HS-27A (cell line): ENCODE measurements at places on chromosomes 7 and 10.

DNA sequence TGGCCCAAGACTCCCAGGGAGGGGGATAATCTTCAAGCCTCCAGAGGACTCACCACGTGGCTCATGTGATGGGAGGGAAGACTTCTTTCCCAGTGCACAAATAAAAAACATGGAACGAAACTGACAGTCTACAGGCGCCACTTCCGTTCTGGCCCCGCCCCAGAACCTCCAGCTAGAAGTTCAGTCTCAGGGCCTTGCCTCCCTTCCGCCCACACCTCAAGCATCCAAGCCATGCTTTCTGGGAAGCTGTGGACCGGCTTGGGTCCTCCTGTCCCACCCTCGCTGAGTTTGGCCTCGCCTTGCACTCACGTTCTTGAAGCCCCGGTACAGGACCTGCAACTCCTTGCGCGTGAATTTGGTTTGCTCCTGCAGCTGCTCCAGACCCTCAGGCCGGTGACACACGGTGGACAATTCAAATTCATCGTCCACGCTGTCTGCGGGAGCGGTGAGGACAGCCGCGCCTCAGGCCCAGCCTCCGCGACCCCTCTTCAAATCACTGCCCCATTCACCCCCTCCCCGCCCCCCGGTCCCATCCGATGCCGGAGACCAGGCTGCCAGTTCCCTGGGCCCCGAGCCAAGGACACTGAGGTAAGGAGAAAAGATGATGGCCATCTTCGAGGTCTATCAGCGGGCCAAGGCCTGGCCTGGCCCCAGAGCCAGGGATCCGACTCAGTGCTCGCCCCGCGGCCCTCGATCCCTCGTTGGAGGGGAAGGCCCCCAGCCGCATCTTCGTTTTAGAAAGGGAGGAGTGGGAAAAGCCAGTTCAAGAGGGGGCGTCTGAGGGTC, 10.7 kb upstream of the OGA start:
- DNase-seq = no peak

- DNase-seq = no peak
These were observed 340.8 kb downstream of the SUGCT start for GRCh38 chr7:40475681-40475982.

DNA sequence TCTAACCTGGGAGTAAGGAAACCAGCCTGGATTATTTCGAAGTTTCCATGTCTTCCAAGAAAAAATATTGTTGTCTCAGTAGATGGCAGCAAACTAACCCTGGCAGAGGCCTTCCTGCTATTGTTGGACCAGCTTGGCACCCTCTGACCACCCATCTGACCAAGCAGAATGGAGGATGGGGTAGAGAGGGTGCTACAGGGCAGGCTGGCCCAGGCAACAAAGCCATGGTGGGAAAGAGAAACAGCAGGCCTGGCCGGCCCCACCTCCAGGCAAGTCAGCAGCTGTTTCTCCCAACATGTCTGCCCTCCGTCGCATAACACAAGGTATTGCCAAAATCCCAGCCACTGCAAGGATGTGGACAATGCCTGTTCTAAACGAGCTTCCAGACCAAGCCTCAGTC, 95.0 kb downstream of the FAM53B start:
- no peak for DNase-seq

DNA sequence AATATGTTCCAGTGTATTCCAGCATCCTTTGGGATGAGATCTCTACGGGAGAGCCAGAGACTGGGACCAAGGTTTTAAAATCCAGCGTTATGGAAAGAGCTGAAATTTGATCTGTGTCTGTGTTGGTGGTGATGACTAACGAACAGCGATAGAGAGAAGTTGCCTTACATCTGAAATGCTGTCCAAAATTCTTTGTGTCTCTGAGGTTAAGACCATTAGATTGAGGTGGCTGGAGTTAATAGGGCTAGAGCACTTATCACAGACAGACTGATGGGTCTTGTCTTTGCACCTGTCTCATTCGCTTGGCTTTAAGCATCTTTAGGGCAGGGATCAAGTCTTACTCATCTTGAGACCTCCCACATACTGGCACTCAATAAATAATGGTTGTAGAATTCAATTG, 41.0 kb upstream of the RAPGEF5 start:
- peak; percentile 11 for DNase-seq

DNA sequence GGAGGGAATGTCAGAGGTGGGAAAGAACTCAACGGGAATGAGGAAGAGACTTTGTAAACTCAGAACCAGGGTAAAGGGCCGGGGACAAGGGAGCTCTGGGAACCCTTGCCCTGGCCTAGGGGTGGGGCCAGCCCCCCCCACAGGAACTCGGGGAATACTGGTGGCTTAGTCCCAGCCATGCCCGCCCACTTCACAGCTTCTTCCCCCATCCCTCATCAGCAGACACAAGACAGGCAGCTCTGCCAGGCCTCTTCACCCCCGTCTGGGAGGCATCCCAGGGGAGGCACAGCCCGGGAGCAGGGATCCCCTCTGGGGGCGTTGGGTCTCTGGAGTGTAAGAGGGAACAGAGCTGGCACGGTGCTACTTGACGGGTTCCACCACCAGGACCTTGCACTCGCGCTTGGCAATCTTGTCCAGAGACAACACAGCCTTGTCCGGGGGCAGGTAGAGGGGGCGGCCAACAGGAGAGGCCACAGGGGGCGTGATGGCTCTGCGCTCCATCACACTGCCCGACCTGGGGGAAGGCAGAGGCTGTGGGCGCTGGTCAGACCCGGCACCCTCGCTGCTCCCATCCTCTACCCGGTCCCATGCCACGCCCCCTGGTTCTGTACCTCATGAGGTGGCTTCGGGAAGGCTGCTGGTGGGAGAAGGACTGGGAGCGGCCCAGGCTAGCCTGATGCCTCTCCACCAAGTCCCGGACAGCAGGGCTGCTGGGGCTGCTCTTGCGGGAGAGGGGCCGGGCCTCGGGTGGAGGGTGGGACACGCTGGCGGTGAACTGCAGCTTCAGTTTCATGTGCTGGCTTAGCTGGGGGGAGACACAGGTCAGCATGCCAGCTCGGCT, 3.7 kb downstream of the TRAPPC14 start:
- no peak for DNase-seq

- DNase-seq = no peak
These were observed 83.0 kb downstream of the SGMS1 start for GRCh38 chr10:50540826-50541122.

- no peak for DNase-seq
These were observed 532.5 kb downstream of the GRM8 start for GRCh38 chr7:126720232-126720631.

GRCh38 chr10:60123172-60123571, 216.8 kb upstream of the CCDC6 start:
- DNase-seq = peak; percentile 22

GRCh38 chr7:92685136-92686042, 95.2 kb upstream of the FAM133B start:
- DNase-seq = no peak

GRCh38 chr10:66927971-66928770, 2.3 kb downstream of the LRRTM3 start:
- DNase-seq = no peak

DNA sequence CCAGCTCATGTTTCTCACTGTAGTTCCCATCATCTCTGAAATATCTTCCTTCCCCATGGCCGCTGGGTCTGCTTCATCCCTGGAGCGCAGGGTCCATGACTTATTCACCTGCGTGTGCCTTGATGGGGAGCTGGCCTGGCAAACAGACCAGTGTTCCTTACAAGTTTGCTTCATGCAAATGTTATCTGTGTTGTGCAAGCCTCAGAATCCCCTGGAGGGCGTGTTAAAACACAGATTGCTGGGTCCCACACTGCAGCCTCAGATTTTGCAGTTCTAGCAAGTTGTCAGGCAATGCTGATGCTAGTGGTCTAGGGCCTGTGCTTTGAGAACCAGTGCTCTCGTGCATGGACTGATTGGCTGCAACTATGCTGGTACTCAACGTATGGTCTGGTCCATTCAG, 7.2 kb upstream of the DMBT1 start:
- no peak for DNase-seq

DNA sequence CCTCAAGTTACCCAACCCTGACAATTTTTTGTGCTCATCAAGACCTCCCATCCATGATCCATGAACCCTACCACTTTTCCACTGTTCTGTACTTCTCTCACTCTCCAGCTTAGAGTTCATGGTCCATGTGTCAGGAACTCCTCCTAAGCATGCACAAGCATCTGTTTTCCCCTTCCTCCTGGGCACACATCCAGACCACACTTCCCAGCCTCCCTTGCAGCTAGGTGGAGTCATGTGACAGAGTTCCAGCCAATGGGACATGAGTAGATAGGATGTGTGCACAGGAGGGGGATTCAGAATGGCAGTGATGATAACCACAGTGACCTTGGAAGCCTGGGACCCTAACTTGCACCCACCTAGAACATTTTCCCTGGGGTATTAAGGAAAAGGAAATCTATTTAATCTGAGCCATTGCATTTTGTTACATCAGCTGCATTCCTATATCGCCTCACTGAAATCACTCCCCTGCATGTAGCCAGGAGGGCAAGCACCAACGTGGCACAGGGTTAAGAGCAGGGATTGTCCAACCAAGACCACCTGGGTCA, 9.6 kb upstream of the FRMPD2 start:
- DNase-seq = no peak

DNA sequence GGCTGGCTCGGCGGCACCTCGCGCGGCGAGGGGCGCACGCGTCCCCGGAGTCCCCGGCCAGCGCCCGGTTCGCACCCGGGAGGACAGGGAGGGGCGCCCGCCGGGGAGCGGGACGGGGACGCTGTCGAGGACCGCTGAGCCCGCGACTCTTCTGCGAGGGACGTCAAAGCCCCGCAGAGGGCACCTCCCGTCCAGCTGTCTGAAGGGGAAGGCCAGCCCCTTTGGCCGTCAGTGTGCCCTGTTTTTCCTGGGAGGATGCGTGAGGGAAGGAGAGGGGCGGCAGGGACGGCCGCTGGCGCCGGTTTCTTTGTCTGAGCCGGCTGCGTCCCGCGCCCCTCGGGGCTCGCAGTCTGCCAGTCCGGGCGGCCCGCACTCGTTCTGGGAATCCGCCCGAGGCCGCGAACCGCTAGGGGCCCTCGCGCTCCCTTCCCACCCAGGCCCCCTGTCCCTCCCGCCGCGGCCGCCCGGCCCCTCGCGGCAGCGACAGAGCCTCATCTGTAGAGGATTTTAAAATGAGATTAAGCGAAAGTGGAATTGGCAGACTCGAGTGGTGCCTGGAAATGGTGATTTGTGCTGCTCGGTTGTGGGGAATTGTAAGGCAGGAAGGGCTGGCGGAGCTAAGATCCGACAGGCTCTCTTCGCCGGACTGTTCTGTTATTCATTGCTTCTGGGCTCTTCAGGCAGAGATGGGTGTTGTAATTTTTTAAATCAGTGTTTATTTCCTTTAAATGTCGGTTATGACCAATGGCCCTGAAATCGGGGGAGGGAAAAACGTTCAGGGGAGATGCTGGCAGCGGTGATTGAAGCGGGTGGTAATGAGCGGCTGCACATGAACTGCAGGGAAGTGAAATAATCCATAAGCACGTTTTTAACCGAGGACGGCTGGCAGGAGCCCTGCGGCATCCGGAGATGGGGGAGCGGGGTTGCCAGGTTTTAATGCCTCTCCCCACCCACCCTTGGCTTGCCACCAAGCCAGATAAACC, 618 bp upstream of the RELN start:
- DNase-seq = no peak

DNA sequence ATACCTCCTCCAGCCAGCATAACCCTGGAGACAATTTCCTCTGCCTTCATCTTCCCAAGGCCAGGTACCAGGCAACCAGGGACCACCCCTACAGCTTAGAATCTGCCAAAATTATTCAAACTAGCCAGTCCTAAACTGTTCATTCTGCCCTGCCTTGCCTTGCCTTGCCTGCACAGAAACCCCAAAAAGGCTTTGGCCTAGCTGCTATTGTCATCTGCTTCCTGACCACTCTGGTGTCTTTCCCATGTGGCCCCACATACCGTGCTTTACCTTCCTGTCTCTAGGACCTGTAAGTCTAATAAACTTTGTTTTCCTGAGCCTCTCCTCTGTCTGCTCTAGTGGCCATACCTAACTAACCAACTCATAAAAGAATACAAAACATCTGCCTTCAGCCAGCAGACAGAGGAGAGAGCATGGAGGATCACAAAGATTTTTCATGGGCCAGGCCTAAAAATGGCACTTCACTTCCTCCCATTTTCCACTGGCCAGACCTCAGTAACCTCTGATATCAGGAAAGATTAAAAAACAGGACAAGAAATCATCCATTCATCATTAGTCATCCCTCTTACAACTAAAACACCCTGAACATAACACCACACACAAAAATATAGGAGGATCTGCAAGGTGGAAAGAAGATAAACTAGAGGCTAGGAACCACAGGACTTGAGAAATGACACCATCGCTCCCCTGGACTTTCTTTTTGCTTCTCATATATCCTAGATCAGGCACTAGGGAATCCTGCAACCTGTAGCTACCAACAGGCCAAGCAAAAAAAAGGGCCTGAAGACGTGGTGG, 51.5 kb downstream of the IMMP2L start:
- no peak for DNase-seq

DNA sequence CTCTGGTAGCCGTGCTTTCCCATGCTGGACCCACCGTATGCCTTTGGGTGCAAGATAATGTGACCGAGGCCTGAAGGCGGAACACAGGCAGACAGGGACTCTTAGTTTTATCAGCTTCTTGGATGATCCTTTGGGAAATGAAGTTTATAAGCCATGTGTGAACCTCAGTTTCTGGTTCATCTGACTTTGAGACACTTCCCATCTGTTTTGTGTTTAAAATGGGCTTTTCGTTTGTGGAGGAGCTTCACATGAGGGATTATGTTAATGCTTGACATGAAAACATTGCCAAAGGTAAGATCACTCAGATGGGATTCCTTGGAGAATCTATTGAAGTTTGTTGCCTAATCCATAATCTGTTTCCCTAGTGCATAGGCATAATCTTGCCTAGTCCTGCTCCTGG, 249.8 kb upstream of the LYZL1 start:
- no peak for DNase-seq

GRCh38 chr7:244974-245373, 45.0 kb upstream of the FOXL3 start:
- DNase-seq = no peak

DNA sequence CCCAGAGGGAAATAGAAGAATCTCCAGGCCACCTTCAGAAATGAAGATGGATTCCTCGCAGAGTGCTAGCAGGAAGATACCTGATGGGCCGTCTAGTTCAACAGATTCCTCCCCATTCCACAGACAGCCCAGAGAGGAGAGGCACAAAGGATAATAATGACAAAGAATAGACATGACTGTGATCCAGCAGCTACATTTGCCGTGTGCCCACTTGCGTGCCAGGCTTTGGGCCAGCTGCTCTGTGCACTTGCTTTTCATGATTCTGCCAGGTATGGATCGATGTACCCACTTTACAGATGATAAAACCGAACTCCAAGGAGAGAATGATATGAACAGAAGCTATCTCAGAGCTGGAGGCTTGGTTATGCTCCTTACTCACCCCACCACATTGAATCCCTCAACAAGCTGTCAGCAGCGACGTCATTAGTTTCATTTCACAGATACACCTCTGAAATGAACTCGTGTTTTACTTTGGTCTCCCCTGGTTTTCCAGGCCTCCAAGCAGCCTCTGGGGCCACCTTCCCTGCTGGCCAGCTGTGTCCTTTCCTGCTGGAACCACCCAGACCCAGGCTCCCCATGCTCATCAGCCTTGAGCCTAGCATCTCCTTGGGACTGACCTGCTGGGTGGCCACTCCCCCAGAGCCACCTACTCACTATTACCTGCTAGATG, 11.9 kb upstream of the WDFY4 start:
- no peak for DNase-seq
